ENCODE measurements at places on chromosomes 12 and 14.

- DNase-seq = no peak
These were observed 26.7 kb downstream of the CRY1 start for GRCh38 chr12:107066691-107067090.

DNA sequence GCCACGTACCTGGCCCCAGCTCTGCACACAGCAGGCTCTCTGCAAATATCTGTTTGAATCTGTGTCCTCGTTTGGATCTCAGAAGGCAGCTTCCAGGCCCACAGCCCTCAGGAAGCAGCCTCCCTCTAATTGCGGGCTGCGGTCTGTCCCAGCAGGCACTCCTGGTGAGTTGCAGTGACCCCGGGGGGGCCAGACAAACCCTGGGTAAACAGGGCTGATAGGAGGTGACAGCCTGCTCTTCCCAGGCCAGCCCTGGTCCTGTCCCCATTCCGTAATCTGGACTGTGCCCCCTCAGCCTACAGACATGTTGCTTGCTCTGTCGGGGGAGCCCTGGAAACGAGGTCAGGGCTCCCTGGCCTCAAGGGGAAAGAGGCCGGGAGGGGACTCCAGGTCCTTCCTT is 2.0 kb downstream of the FOXN4 start:
- DNase-seq = no peak

DNA sequence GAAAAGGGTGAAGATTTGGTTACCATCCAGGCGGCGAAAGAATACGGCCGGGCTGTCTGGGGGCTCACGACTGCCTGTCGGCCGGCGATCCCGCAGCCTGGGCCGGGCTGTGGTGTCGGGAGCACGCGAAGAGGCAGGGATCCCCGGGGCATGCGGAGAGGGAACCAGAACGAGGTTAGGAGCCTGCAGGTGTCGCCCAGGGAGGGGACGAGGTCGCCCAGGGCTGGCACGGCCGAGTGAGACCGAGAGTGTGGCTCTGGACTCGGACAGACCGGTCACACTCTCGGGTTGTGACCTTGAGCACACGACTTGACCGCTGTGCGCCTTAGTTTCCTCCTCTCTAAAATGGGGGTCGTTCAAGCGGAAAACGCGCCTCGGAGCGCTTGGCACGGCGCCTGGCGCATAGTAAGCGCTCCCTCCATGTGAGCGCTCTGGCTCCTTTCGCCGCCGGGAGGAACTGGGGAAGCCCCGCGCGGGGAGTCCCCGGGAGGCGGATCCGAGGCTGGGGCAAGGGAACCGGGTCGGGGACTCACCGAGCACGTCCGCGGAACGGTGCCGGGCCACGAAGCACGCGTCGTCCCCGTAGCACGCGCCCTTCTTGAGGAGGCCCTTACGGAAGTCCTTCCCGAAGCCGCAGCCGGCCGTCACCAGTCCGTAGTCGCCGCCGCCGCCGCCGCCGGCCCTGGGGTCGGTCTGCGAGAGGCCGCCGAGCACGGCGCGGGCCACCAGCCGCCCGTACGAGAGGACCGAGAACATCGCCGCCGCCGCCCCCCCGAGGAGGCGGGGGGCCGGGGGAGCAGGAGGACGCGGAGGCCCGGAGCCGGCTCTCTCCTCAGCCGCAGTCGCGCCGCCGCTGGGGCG is 612 bp downstream of the PPTC7 start:
- no peak for DNase-seq

DNA sequence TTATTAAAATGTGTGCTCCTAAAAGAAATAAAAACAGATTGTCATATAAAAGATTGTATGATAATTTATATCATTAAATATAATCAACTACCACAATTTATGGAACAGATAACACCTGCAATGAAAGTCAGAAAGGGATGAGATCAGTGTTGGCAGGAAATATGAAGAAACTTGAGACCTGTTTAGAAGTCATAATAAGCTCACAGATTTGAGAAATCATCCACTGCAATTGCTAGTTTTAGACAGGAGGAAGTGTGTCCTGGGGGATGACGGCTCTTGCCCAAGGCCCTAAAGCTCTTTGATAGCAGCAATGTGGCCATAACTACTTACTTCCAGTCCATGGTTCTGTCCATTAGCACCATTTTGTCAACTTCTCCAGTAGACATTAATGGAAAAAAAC is 122.8 kb upstream of the SOX5 start:
- no peak for DNase-seq

DNA sequence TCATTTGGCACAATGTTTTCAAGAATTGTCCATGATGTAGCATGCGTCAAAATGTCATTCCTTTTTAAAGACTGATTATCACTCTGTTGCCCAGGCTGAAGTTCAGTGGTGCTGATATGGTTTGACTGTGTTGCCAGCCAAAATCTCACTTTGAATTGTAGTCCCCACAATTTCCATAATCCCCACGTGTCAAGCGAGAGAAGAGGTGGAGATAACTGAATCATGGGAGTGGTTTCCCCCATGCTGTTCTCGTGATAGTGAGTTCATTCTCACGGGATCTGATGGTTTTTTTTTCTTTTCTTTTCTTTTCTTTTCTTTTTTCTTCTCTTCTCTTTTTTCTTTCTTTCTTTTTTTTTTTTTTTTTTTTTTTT is 21.8 kb upstream of the LRRK2 start:
- no peak for DNase-seq

DNA sequence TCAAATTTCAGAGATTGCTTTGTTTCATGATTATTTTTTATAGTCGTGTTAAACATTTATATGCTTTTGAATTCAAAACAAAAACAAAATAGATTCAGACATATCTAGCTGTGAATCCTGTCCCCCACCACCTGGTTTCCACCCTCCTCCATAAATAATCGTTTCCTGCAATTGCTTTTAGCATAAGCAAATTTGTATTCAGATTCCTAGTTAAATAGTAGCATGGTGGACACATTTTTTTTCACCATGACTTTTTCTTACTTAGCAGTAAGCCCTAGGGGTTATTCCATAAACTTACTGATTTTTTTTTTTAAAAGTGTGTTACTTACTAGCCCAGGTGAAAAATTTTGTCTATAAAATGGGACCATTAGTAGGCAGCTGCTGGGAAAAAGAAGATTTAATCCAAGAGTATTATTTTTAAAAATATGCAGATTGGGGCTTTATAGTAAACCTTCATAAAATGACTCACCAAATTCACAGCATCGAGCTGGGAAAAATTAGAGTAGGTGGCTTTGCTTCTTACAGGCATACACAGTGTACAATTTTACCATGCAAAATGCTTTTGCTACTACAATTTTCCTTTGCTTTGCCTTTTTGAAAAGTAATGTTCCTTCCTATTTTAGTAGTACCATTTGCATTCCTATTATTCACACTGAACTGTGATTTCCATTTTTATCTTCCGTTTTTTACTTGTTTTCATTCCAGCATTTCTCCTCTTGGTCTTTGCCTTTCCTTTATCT is 117.8 kb downstream of the BTG1 start:
- no peak for DNase-seq

GRCh38 chr14:56161658-56162057 is 43.4 kb downstream of the PELI2 start:
- DNase-seq = no peak

- DNase-seq = no peak
These were observed 8.5 kb downstream of the SLC38A1 start for GRCh38 chr12:46260124-46260912.

DNA sequence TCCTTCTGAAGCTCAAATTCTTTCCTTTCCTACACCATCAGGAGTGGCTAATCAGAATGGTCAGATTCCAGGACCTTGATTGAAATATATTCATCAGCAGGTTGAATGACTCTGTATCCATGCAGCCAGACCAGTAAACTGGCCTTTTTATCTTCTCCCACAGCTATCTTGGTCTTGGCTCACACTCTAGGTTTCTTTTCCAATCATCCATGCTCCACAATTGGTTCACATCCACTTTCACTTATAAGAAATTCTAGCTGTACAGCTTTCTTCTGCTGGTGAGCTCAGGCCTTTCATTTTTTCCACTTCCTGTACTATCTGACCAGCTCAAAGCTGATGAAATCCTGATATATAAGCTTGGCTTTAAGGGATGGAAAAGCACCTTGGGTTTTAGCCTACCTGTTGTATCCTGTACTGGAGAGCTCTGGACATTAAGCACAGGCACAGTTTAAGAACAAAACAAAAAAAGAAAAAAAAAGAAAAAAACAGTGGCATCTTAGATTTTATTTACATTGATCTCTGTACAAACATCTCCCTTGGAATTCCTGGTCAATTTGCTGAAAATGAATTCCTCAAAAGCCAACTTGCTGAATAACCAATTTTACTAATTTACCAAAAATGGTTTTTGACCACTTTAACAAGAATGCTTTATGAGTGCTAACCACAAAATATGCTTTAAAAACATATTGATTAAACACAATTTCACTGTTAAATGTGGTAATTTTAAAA is 91.6 kb upstream of the PAWR start:
- no peak for DNase-seq

GRCh38 chr14:68386950-68387779 is 405.7 kb downstream of the ZFP36L1 start:
- DNase-seq = no peak

DNA sequence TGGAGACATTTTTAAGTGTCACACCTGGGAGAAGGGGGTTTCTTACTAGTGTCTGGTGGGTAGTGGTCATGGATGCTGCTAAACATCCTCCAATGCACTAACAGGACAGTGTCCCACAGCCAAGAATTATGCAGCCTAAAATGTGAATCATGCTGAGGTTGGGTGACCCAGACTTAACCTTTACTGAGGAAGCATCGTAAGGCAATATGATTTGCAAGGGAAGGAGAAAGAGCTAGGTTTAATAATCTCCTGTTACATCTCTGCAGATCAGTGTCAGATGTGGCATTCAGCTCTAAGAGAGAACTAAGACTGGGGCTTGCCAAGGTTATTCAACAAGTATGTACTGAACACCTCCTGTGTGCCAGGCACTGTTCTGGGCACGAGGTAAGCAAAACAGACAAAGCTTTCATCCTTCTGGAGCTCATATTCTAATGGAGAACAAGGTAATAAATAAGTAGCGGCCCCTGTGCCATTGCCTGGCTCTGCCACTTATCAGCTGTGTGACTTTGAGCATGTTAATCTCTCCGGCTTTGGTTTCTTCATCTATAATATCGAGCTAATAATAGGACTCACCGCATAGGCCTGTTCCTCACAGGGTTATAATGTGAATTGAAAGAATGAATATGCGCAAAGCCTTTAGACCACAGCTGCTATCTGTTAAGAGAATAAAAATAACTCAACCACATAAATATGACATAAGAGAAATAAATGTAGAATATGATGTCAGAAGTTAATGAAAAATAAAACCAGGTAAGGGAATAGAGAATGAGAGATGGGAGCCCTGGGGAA is 13.5 kb upstream of the GOLGA5 start:
- no peak for DNase-seq

DNA sequence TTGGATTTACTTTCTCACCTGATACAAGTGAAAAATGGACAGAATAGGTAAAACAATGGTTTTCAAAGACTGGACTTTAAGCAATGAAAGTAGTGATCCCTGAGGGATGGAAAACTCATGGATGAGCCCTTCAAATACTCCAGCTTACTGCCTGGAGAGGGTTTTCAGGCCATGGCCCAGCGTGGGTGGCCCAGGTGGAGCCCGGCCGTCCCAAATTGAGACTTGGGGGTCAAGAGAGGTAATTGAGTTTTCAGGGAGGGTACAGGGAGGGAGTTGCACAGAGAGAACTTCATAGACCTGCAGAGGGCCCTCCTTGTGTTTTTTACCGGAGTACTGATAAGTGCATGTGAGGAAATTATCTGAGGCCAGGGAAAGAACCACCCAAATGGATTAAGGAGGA is 37.2 kb downstream of the RAN start:
- DNase-seq = no peak

- DNase-seq = no peak
These were observed 1.3 kb downstream of the FBXO33 start for GRCh38 chr14:39430762-39431415.

DNA sequence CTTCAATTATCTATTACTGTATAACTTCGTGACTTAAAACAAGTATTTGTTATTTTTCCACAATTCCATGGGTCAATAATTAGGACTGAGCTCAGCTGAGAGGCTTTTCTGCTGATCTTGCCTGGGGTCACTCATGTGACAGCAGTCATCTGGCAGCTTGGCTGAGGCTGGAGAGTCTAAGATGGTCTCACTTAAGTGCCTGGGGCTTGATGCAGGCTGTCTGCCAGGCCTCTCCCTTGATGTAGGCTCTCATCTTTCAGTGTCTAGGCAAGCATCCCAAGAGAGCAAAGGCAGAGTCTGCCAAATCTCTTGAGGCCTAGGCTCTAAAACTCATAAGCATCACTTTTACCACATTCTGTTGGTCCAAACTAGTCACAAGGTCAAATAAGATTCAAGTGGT is 93.2 kb downstream of the NKX2-1 start:
- no peak for DNase-seq

GRCh38 chr12:47570151-47570550 is 135.7 kb downstream of the RPAP3 start:
- no peak for DNase-seq

DNA sequence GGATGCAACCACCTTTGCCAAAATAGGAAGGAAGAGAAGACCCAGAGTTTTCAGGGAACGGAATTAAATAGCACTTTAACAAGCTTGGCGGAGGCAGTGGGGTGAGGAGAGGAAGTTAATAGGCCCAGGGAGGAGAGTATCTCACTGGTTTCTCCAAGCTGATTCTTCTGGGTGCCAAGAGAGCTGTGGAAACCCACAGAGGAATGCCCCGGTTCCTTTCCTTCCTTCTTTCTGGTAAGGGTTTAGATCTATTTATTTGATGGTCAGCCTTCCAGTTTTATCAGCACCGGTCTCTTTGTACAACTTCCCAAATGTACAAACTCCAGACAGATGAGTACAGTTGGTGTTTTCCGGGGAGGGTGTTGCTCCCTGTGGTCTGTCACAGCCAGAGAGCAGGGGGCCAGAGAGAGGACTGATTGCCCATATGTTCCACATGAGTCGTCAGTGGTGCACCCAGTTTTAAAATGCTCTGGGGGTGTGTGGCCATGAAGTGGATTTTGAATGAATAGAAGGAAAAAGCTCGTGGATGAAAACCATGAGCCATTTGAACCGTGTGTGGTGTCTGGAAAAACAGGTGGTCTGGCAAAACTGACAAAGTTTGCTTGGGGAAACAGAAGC is 26.6 kb downstream of the PRKCH start:
- DNase-seq = no peak

DNA sequence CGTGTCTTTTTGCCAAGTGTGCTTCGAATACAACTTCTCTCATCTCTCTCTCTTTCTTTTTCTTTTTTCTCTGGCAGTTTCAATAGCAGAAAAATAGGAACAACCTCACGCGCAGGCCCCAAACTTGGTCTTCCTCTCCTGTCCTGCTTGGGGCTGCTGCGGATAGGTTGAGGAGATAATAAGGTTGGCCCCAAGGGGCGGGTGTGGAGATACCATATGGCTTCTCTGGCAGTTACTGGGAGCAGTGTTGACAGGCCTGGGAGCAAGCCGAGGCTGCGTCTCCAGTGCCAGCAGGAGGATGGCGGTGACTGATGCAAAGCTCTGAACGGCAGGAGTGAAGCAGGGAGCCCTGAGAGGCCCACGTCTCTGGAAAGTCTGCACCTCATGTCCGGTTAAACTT is 89.5 kb upstream of the MANSC4 start:
- no peak for DNase-seq

DNA sequence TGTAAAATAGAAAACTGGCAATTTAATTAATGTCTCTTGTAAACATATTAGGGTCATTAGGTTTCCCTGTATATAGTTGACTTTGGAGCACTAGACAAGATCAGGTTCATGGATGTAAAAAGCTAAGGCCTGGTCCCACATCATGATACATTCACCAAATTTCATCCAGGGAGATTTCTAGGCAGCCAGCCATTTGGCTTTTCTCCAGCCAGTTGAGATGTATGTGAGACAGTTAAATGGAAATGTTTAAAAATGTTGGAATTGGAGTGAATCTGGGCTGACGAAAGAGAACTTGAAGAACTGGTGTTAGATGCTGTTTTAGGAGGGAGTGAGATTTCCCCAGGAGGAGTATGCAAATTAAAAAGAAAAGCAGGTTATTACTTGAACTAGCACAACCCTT is 41.8 kb upstream of the CLEC14A start:
- no peak for DNase-seq

Measured in NCI-H460 (cell line).